GM10248 (cell line): ENCODE measurements at places on chromosomes 11 and 22.

DNA sequence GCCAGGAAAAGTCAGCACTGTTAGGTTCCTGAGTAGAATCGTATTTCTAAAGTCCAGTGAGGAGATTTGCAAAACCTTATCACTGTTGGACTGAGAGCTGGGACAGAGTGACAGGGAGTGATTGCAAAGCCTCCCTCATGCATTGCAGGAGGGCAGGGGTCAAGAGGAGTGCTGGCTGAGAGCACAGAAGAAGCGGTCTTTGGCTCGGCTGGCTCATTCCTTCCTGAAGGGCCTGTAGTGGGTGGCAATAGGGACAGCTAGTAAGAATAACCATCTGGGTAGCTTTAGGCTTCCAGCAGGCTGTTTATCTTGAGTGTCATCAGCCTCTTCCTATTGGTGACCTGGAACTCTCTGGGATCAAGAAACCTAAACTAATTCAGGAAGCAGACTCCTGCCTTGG is 53.4 kb downstream of the CD44 start:
- DNase-seq = no peak

GRCh38 chr11:88523386-88524071 is 186.0 kb upstream of the CTSC start:
- no peak for DNase-seq

- DNase-seq = no peak
These were observed 87.2 kb downstream of the KCNC1 start for GRCh38 chr11:17821648-17822400.

DNA sequence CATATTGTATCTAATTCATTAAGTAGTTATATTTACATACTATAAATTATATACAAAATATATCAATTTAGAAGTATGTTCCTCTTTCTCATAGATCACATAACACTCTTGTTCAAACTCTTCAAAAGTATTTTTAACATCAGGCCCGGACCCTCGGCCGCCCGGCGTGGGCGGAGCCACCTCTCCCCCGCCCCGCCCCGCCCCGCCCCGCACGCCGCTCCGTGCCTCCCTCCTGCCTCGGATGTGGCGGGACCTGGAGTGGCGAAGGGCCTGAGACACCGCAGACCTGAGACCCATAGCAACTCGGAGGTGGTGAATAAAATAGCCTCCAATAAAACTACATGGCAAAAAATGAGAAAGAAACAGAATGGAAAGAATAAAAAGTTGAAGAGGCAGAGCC is 105.9 kb upstream of the BDNF start:
- DNase-seq = no peak

DNA sequence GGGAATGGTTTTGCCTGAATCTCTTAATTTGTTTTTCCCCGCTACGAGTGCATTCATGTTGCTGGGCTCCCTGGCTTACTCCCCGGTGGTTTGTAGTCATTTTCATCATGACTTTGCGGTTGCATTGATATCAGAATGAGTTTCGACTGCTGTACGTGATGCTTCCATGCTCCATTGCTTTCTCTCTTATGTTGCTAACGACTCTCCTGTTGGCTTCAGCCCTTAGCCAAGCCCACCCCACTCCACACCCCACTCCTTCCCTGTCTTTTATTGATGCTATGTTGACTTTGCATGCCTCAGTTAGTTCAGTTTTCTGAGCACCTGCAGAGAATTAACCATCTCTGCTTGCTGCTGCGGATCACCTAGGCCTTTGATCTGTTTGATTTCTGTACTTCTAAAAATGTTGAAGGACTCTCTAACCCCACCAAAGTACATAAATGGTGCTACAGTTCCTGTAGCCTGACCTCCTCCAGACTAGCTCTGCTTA is 65.3 kb downstream of the ARFGAP2 start:
- DNase-seq = peak; percentile 77

DNA sequence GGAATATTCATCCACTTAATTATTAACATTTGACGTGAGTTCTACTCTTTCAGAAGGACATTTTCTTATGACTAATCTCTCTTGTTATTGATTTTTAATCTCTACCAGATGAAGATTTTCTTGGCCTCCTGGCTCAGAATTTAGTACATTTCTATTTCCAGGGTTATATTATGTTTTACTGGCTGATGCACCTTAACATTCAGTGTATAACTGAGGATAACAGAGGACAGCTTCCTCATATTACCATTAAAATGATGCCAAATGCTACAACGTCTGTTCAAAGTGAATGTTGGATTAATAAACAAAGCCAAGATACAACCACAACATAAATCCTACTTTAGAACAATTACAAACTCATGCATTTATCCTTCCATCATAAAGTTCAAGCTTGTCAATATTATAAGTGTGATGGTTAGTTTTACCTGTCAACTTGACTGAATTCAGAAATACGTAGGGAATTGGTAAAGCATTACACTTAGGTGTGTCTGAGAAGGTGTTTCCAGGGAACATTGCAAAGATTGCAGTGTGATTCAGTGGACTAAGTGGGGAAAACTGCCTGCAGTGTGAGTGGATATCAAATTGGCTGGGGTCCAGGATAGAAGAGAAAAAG is 485.2 kb downstream of the LRRC4C start:
- DNase-seq = no peak

GRCh38 chr11:21933095-21933494 is 259.8 kb upstream of the ANO5 start:
- DNase-seq = no peak

- no peak for DNase-seq
These were observed 3.3 kb downstream of the SPI1 start for GRCh38 chr11:47375020-47375419.

- no peak for DNase-seq
These were observed 1.2 kb downstream of the CYB5R3 start for GRCh38 chr22:42648017-42648367.

GRCh38 chr11:31847761-31848160 is 36.6 kb upstream of the PAX6 start:
- no peak for DNase-seq

- peak; percentile 96 for DNase-seq
These were observed 14.8 kb downstream of the PLEKHB1 start for GRCh38 chr11:73661035-73661628.

DNA sequence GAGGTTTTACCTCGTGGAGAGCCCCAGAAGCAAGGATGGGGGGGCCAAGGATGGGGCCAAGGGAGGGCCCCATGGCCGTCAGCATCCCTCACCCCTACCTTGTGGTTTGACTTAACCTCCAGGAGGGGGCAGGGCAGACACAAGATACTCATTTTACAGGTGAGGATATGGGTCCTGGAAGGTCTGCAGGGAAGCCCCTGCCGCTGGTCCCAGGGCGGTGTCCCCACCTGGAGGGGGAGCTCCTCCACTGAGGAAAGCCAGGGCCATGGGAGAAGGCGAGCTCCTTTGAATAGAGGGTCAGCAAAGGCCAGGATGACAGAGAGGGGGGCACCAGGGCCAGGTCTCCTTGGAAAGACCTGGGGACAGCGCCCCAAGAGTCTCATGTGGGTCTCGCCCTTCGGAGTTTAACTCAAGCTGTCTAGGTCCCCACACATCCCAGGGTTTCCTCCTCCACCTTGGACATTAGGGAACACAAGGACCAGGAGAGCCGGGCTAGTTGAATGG is 5.9 kb upstream of the ADORA2A start:
- DNase-seq = peak; percentile 69
